ENCODE measurements at places on chromosomes 13 and 19.

- no peaks in the 10 kb centered on the region for H3K36me3 ChIP-seq
- DNase-seq = no peak
- peaks cover 8% of the 10 kb centered on the region for H3K4me1 ChIP-seq
- no peaks in the 10 kb centered on the region for H3K27me3 ChIP-seq
- H3K4me3 ChIP-seq = no peak overlapping the region
- no peak overlapping the region for H3K27ac ChIP-seq
Measured at GRCh38 chr13:110017379-110017778, 231.0 kb upstream of the IRS2 start.

DNA sequence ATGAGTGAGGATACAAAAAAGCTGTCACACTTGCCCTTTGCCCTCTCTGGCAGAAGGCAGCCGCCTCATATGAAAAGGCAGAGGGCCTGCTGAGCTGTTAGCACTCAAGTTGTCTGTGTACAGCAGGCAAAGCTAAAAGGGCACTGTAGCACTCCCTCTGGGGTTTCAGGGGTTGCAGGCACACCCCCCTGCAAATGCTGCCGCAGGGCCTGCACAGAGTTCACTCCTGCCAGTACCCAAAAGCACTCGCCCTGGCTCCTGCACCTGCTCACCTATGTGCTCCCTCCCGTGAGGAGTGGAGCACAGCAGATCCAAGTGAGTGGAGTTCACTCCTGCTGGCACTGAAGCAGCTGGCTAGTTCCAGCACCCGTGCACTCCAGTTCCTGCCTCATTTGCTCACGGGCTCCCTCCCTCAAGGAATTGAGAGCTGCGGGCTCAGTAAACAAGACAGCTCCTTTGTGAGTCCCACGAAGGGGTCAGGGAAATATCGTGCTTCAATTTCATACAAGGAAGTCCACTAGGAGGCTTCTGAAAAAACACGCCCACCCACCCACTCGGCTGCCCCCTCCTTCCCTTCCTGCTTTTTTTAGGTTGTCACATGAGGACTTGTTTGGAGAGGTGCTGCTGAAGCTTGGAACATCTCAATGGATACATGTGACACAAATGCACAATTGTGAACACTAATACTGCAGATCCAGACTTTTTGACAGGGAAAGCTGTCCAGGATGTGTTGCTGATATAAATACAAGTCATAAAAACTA is 9.9 kb upstream of the RCBTB2 start:
- no peak overlapping the region for H3K27ac ChIP-seq
- no peak for DNase-seq
- no peaks in the 10 kb centered on the region for H3K27me3 ChIP-seq

DNA sequence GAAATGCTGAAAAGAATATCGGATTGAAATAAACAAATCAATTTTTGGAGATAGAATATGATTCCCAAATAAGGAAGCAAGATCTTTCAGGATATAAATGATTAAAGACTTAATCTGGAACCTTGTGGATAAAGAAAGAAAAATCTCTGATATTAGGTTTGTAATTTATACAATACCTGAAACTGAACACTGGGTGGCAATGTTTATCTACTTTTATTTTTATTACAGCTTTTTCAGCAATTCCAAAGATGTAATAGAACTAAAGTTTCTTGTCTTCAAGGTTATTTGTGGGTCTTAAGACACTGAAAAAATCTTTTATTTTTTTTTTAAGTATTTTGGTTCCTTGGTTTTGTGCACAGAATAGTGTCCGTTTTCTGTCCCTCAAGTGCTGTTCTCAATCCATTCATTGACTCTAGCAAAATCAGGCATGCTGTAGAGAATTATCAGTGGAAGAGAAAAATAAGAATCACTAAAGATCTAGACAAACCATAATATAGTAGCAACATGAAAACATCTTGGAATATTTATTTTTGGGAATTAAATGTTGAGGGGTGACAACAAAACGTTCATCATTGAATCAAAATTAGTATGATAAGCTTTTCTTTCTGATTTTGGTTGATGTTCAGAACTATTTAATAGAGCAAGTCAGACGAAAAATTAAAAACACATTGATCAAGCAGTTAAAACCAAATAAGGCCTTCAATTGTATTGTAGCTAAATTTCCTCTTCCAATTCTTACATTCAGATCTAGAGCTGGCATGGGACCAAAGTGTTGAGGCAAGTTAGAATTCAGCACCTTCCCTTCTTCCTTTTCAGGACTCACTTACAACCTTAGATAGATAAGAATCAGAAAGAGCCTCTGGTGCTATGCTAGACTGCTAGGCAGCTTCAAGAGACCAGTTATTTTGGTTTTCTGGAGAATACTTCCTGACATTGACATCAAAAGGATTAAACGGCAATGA is 704.4 kb upstream of the PCDH20 start:
- no peaks in the 10 kb centered on the region for H3K36me3 ChIP-seq
- H3K4me1 ChIP-seq = no peaks in the 10 kb centered on the region
- DNase-seq = no peak
- H3K27ac ChIP-seq = no peak overlapping the region

DNA sequence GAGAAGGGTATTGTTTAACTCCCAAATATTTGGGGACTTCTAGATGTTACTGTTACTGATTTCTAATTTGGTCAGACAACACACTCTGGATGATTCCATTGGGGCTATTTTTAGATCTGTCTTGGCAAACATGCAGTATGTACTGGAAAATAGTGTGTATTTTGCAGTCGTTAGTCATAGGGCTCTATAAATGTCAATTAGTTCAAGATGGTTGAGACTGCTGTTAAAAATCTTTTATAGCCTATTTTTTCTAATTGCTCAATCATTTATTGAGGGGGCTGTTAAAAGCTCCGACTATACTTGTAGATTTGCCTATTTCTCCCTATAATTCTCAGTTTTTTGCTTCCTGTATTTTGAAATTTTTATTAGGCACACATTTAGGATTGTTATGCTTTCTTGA is 31.4 kb downstream of the PPP5C start:
- peaks cover 50% of the 10 kb centered on the region for H3K4me1 ChIP-seq
- no peak for DNase-seq
- H3K36me3 ChIP-seq = peaks cover 27% of the 10 kb centered on the region
- H3K27ac ChIP-seq = peak overlapping the region; percentile 67
- H3K27me3 ChIP-seq = no peaks in the 10 kb centered on the region
